Activated effector memory CD4-positive, alpha-beta T cell treated with anti-CD3 and anti-CD28 coated beads, Interleukin-2, amount 50 U/mL, for 16 hours (primary cell): ENCODE measurements at places on chromosomes 5 and 9.

DNA sequence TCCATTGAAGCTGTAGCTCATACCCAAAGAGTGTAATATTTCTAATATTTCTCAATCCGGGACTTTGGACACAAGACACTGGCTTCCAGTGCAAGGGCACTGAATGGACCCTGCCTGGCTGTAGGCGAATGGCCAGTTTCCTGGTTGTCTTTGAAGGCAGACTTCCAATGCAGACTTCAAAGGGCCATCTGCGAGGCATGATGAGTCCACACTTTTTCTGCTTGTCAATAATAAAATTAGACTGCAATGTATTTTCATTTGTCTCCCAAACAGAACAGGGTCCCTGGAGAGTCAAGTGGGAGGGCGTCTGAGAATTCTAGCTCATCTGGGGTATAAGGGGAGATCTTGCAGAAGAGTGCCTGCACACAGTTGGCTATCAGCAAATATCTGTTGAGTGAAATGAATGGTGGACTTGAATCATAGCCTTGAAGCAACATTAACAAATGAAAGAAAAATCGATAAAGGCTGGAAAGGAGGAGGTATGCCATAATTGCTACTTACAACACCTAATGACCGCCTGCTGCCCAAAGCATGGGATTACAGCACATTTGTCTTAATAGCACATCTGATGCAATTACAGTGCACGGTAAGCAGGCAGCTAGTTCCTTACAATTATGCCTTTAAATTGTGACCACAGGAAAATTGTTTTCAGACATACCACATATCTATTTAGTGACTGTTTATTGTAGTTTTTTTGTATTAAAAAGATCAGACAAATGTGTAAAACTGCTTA is 137.5 kb downstream of the ARHGEF28 start:
- no peak for DNase-seq

GRCh38 chr5:125812651-125813050 is 610.6 kb upstream of the GRAMD2B start:
- no peak for DNase-seq

DNA sequence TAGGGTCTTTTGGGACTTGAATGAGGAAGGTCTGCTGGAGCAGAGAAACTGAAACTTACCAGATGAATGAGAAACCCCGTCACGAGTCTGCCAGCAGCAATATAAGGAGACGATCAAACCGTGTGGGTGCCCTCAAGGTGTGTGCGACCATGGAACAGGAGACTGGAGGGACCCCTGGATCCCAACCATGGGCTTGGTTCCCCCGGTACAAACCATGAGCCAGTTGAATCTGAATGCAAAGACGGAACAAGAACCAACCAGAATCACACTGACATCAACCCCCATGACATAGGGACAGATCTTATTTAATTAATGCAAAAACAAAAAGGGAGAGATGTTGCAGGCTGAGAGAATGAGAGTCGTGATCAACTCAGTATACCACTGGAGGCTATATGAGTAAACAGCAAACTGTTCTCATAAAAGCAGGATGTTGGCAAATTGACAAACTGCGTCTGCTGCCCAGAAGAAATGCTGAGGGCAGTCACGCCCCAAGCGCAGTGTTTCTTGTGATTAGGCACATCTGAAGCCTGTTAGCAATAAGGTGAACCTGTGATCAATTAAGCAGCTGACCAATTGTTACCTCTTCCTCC is 475.5 kb upstream of the ACO1 start:
- DNase-seq = no peak

- no peak for DNase-seq
Measured at GRCh38 chr5:126043688-126044087, 379.5 kb upstream of the GRAMD2B start.

DNA sequence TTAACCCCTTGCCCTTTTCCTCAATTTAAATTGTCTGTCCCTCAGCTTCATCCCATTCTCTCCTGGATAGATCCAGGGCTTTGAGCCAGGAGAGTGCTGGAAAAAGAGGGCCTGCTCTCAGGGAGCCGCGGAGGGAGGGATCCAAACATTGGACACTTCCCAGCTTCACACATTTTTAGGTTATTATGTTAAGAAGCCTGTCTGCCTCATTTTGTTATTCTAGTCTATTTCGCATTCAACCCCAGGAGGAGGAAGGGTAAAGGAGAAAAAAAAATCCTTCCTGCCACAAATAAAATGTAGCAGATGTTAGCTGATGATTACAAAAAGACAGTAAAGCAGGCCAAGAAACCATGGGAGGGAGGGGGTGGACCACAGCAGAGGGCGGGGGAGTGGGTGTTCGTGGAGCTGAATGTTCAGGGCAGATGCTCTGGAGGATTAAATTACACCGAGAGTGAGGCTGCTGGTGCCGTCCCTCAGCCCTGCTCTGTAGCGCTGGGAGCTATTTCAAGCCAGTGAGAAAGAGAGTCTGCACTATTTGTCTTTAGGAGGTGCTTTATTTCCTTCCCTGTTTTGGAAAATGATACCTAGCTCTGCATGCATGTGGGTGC is 60.6 kb upstream of the ZFR start:
- no peak for DNase-seq

DNA sequence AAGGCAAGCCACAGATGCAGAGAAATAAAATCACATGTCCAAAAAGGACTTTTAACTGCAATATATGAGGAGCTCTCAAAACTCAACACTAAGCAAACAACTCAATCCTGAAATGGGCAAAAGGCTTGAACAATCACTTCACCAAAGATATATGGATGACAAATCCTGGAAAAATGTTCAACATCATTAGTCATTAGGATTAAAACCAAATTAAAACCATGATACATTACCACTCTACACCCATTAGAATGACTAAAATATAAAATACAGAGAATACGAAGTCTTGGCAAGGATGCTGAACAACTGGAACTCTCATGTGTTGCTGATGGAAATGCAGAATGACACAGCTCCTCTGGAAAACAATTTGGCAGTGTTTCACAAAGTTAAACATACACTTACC is 277.4 kb downstream of the TLE1 start:
- DNase-seq = no peak
